Left ventricle myocardium superior (tissue), 1 donor: ENCODE measurements at places on chromosomes 5 and 9.

GRCh38 chr9:73093016-73093739 is 58.5 kb upstream of the ANXA1 start:
- no peak for DNase-seq

- DNase-seq = no peak
These were observed 120.3 kb upstream of the BASP1 start for GRCh38 chr5:17096952-17097695.

DNA sequence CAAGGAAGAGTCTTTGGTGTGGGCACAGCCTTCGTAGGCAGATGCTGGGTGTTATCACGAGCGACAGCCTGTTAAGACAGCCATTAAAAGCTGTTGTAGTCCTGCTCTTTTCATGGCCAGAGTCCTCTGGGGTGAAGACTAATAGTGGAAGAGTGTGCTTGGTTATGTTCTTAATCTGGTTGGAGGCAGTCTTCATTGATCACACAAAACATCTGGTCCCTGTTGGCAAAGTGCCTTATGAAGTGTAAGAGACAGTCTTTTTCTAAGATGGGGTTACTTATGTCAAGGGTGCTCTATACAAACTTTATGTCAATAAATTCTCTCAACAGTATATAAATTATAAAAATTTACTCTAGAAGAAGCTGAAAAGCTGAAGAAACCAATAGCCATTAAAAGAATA is 280.4 kb downstream of the CAAP1 start:
- DNase-seq = no peak

- DNase-seq = no peak
These were observed 91.1 kb upstream of the CEP78 start for GRCh38 chr9:78144663-78145377.

DNA sequence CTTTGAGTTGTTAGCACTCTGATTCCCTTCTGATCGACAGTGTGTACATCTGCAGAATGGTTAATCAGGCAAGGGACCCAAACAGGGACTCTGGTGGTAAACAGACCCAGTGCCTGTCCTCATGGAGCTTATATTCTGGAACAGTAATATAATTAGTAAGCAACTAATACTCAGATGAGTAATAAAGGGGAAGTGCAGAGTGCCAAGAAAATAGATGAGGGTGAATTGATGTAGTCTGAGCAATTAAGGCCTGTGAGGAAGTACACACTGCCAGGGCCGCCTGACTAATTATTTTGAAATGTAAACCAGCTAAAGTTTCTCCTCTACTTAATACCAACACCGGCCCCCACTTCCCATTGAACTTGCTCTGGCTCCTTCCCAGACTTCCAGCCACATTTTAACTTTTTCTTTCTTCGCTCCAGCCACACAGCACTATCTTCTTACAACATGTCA is 4.2 kb downstream of the DHX29 start:
- DNase-seq = no peak

DNA sequence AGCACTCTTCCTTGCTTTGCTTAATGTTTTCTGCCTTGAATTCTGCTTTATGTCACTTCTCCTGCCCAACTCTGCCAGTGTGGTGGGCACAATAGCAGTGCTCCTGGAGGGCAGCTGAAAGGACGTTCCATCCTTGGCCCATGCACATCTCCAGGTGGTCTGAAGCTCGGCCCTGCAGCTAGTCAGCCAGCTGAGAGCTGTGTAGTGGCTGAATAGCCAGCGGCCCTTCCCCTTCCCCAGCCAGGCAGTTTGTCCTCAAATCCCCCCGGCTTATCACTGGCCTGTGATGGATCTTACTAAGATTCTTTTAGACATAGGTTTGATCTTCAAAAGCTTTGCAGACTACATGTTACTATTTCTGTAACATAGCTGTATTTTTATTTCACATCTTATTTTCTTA is 42.7 kb upstream of the ANGPTL2 start:
- DNase-seq = no peak

DNA sequence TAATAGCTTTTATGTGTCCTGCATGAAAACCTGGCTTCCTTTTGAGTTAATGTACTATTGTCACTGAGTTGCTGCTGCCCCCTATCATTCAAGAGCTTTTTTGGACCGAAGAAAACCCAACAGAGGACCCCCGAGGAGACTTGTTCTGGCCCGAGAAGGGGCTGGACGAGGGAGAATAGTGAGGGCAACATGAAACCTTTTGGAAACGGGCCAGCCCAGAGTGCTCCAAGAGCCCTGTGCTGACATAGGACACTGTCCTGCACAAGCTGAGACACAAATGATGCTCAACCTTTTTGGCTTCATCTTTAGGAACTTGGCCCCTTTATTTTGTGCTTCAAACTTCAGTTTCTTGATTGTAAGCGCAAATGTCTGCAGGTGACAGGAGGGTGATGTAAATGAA is 4.0 kb upstream of the GADD45G start:
- no peak for DNase-seq

GRCh38 chr5:137901011-137901817 is 12.0 kb downstream of the PKD2L2 start:
- no peak for DNase-seq

DNA sequence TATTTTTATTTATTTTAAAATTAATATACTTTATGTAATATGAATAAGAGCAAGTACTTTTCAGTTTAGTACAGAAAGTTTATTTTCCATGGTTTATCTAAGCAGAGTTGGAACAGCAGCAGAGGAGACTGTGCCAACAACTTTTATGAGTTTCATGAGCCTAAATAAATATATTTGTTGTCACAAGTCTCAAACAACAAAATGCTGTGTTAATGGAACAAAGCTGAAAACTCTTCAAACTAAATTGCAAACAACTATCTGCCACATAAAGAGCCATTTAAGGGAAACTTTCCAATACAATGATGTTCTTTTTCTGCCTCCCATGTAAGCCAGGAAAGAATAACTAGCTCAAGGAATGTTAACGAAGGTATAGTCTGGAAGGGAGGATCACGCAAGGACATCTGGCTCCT is 96.1 kb downstream of the FBN2 start:
- no peak for DNase-seq

DNA sequence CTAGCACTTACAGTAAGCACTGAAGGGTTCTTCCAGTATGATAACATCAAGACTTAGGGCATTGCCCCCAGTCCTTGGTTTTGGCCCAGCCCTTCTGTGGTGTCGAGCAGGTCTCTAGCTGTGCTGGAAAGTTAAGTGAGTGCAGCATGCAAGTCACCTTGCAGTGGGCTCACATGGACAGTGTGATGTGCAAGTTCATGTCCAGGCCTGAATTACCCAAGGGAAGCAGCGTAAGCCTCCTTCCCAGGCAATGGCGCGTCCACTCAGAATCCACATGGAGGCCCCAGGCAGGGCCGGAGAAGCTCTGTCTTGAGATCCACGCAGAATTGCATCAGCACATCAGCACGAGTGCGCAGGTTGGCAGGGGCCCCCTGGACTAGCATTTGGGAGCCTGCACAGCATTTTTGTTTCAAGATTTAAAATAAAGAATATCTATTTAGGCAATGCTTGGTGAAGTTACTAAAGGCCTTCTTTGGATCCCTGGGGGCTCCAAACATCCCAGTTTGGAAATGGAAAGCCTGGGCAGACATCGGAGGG is 108.4 kb upstream of the ALDH1B1 start:
- DNase-seq = no peak

- no peak for DNase-seq
These were observed 125.3 kb downstream of the SYK start for GRCh38 chr9:90926936-90927335.

DNA sequence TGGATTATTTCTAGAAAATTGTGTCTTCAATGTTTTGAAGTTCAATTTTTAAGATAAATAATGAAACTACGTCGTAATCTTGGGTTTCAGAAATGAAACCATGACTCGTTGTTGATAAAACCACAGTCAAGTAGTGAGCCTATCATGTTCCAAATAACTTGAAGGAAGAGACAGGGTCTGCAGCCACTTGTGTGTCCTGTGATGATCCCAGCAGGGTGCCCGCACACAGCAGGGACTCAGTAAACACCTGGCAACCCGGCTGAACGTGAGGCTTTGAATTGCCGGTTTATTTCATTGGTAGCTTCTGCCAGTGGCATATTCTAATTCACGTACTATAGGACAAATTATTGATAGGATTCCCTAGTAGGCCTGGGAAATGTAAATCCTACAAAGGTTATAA is 679.6 kb downstream of the IRX1 start:
- no peak for DNase-seq

DNA sequence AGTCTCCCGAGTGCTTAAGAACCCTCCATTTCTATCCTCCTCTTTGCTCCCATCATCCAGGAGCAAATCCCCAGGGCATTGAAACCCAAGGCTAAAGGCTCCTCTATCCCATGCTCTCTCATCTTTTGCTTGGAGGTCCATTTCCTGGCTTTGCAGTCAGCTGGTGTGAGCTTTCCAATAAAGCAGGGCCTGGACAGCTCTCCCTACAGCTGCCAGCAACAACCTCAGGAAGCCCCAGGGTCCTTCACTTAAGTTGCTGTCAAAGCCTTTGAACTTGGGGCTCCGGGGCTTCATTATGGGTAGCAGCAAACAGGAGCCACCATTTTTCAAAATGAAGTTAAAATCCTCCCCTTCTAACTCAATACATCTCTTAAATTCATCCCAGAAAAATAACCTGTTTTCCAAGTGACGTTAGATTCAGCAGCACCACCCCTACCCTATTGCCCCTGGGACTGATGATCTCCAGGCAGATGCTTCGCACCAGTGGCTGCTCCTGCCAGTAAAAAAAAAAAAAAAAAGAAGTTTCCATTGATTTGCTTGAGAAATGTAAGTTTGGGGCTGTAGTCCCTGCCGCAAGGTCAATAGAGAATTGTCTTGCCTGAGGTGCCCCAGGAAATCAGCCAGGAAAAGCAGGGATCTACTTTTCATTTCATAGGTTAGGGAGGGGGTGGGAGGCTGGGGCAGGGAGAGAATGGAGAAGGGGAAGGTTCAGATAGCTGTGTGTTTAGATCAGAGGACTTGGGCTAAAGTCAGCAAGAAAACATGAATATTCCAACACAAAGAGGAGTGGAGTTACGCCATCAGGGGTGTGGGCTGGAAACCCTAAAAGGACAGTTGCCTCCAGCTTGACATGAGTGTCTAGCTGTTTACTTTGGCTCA is 83.8 kb upstream of the IL6ST start:
- peak; percentile 49 for DNase-seq

DNA sequence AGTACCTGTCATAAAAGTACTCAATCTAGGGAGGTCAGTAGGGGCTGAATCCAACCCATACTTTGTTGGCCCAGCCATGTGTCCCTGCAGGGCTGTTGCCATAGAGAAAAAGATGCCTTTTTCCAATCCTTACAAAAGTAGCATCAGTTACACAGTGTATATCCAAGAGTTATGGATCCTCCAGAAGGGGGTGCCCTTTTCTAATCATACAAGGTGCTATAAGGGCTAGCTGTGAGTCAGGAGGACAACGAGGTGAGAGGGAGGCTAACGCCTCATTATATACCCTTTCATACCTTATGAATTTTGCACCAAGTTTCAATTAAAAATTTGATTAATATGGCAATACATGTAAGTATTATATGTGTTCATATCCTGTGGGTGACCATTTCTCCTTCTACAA is 4.8 kb downstream of the KIAA0825 start:
- no peak for DNase-seq

DNA sequence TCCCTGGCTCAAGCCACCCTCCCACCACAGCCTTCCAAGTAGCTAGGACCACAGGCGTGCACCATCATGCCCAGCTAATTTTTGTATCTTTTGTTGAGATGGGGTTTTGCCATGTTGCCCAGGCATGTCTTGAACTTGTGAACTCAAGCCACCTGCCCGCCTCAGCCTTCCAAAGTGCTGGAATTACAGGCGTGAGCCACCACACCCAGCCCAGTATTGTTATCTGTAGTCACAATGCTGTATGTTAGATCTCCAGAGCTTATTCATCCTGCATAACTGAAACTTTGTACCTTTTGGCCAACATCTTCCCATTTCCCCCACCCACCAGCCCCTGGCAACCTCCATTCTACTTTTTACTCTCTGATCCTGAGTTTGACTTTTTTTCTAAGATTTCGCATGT is 37.5 kb downstream of the CREBRF start:
- no peak for DNase-seq

DNA sequence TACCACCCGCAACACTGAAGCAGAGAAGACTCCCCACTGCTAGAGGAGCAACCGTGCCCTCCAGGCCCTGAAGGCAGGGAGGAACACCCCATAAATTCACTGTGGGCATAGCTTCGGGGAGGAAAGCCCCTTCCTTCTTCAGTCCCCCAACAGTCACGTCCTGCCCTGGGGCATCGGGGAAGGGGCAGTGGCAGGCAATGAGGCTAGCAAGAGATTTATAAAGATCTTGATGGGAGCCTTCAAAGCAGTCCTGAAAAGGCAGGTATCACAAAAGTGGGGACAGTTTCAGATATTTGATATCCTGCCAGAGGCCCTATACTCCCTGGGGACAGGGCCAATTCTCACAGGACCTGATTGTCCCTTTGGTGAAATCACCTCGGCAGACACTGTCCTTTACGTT is 16.9 kb upstream of the TRIM14 start:
- no peak for DNase-seq

DNA sequence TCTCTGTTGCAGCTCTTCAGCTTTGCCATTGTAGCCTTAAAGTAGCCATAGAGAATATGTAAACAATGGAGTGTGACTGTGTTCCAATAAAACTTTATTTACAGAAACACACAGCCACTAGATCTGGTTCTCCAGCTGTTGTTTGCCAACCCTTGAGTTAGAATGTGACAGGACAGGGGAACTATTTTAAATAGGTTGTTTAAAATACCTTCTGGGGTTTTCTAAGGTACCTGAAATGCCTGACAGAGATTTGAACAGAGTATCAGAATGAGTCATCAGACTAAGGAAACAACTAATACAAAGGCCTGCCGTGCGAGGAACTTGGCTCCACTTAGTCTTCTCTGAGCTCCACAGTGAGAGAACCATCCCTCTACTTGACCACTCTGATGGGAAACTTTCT is 85.4 kb downstream of the HSD17B4 start:
- no peak for DNase-seq

DNA sequence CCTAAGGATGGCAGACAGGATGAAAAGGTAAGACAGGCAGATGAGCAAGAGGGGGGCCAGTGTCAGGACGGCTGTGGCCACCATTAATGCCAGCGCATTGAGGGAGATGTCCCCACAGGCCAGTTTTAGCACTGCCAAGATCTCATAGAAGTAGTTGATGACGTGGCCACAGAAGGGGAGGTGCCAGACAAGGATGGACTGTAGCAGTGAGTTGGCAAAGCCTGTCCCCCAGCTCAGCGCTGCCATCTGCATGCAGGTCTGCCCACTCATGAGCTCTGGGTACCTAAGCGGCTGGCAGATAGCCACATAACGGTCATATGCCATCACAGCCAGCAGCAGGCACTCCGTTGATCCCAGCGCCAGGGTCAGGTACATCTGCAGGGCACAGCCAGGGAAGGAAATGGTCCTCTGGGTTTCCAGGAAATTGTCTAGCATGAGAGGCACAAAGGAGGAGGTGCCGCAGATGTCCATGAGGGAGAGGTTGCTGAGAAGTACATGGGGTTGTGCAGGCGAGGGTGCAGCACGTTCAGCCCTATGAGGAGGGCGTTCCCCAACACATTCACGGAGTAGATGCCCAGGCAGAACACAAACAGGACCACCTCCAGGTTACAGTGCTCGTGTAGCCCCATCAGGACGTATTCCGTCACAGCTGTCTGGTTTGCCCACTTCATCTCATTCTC is 10.8 kb downstream of the OR13J1 start:
- DNase-seq = no peak

- no peak for DNase-seq
These were observed 117.5 kb downstream of the TRIO start for GRCh38 chr5:14260637-14261036.

- no peak for DNase-seq
These were observed 14.0 kb downstream of the ACTBL2 start for GRCh38 chr5:57468481-57469163.
